ENCODE measurements at places on chromosomes 12 and 14. TPM values are rescaled to one million over a fixed set of nuclear protein-coding genes. Genes with fewer than 3 reads are reported as not detected.

ACVRL1 gene
- 7.8 TPM for polyA plus RNA-seq

TPPP2 gene
- not detected for polyA plus RNA-seq

DUSP6 gene
- 26.6 TPM for polyA plus RNA-seq

DNA sequence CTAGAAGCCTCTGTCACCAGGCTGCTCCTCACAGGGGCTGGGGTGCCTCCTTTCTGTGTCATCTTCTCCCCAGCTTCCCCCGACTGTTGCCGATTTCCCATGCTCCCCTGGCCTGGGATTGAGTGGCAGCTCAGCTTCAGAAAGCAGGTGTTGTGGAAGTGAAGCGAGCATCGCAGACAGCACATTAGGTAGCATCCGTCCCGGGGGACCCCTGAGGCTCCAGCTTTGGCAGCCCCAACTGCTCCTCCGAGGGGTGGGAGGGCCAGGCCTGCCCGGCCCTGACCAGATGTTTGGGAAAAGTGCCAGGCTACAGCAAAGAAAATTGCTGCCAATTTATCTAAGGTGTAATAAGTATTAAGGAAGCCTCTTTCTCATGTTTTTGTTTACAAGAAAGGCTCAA lies 1045.6 kb downstream of the BCL11B start:
- DNase-seq = no peak

GRCh38 chr14:24110060-24110459 lies 4.5 kb upstream of the DCAF11 start:
- DNase-seq = no peak

DNA sequence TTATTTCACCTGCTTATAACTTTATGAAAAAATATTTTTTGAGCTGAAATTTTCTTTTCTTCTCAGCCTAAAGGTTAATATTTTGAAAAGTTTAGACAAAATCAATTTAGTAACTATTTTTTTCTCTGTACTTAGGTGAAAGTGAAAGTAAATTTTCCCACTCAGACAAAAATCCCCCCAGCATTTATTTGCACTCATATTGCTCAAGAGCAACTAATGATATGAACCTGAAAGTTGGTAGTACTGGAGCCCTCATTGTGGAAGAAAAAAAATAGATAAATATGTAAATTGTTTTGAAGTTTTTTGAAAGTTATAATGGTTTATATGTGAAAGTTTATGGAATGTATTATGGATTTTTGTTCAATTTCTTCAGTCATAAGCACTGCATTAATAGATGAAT lies 1005.9 kb upstream of the ATXN7L3B start:
- DNase-seq = no peak

DNA sequence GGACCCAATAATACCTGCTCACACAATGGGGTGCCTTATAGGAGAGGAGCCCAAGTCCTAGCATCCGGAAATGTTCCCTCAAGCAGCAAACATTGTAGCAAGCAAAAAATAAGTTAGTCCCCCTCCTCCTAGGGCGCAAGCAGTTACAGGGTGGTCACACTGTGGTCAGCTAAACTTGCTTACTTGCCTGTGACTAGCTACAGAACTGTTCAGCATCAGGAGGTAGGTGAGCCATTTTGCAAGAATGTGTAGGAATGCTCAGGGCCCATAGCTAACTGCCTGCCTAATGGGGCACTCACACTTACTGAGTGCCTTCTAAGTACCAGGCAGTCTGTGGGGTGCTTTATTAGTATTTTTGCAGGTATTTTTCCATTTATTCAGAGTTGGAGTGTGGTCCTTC lies 154.6 kb upstream of the GRIN2B start:
- no peak for DNase-seq

DNA sequence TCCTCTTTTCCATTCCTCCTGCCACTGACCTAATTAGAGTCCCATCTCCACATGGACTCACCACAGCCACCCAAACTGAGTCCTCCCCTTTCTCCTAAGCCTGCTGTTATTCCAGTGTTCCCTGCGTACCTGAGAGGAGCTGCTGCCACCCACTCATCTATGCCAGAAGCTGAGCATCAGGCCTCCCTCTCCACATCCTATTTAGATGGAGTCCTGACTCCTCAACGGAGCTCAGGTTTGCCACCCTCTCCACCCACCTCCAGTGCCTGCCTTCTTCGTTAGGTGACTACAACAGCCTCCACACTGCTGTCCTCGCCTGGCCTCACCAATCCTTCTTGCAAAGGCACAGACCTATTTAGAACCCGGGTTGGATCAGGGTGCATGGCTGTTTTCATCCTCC lies 15.2 kb upstream of the ABHD12B start:
- DNase-seq = no peak

DNA sequence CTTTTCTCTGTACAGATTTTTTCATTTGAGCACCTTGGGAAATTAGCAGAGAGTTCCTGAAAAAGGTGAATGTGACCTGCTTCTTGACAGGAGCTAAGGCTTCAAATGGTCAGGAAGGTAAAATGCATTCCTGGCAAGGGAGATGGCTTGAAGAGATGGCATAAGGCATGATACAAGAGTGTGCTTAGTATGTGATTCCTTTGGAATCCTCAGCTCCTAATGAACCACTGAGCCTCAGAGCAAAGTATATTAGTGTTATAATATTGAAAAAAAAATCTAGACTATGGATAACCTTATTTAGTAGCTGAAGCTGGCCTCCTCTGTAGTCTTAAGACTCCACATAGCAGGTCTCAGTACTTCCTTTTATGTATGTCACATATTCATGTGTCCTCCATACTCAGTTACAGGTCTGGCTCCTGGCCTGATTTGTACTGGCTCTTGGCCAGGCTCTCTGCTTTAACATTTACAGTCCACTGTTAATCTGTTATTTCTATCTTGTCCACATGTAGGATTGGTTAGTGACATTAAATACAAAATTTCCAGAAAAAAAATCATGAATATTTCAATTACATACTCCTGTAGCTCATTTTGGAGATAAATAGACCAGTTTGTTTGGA lies 17.9 kb downstream of the TOGARAM1 start:
- no peak for DNase-seq

- DNase-seq = peak; percentile 90
These were observed 64.5 kb downstream of the KLHL28 start for GRCh38 chr14:44897041-44897844.
